Activated T-helper 9 cell treated with anti-CD3 and anti-CD28 coated beads, Interleukin-2, amount 50 U/mL, for 16 hours (primary cell): ENCODE measurements at places on chromosomes 2 and 18.

DNA sequence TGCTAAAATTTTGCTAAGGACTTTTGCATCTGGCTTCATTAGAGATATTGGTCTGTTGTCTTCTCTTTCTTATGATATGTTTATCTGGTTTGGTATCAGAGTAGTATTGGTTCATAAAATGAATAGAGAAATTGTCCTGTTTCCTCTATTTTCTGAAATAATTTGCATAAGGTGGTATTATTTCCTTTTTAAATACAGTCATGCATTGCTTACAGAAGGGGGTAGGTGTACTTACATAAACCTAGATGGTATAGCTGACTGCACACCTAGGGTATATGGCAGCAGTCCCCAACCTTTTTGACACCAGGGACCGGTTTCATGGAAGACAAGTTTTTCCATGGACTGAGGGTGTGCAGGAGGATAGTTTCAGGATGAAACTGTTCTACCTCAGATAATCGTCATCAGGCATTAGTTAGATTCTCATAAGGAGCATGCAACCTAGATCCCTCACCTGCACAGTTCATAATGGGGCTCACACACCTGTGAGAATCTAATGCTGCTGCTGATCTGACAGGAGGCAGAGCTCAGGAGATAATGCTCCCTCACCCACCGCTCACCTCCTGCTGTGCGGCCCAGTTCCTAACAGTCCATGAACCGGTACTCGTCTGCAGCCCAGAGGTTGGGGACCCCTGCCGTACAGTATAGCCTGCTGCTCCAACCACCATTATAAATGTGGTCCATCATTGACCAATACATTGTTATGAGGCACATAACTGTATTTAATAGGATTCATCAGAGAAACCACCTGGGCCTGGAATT, 189.2 kb downstream of the FAM210A start:
- no peak for DNase-seq

GRCh38 chr2:24115057-24115456, 8.1 kb downstream of the PFN4 start:
- no peak for DNase-seq

- no peak for DNase-seq
Measured at GRCh38 chr18:8657873-8658470, 47.4 kb upstream of the MTCL1 start.

- no peak for DNase-seq
Measured at GRCh38 chr2:36290306-36290856, 65.2 kb upstream of the CRIM1 start.

DNA sequence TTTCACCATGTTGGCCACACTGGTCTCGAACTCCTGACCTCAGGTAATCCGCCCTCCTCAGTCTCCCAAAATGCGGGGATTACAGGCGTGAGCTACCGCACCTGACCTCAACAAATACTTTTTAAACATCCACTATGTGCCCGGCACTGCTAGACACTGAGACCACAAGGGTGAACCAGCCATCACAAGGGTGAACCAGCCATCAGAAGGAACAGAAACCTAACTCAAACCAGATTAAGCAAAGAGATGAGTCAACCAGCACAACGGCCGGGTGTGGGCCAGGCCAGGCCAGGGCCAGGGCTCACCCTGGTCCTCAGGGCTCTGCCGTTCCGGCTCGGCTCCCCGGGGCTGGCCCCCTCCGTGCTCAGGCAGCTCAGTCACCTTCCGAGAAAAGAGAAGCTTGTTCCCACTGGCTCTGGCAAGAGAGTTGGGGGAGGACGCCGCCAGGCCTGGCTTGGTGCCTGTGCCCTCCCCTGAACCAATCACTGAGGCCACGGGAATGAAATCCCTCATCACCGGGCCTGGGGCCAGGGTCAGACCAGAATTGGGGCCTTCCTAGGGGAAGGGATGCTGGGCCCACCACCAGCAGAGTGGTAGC, 4.4 kb downstream of the TEX44 start:
- no peak for DNase-seq

DNA sequence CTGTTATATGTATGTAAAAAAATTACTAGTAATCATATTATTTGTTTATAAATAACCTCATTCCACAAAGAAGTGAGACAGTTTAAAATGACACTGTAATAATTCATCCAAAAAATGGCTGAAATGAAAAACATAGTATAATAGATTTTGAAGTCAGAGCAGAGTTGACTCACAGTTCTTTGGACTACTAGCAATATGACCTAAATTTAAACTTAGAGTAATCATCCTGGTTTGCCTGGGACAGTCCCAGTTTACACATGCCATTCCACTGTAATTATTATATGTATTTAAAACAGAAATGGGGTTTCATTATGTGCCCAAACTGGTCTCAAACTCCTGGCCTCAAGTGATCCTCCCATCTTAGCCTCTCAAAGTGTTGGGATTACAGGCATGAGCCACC, 48.3 kb downstream of the CCDC88A start:
- DNase-seq = no peak

DNA sequence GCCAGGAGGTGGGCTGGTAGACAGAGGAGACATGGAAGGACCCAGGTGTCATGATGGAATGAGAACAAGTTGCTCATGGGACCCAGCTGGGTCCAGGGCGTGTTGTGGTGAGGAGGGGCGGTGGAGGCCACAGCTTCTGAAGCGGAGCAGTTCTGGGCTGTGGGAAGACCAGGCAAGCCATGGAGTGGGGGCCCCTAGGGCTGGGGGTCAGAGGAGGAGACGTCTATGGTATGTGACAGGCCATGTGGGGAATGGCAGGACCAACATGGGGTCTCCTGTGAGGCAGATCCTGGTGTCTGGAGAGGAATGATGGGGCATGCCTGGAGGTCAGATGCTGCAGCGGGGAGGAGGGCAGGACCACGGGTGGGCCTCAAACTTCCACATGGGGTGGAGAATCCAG, 16.9 kb downstream of the MYO7B start:
- no peak for DNase-seq

DNA sequence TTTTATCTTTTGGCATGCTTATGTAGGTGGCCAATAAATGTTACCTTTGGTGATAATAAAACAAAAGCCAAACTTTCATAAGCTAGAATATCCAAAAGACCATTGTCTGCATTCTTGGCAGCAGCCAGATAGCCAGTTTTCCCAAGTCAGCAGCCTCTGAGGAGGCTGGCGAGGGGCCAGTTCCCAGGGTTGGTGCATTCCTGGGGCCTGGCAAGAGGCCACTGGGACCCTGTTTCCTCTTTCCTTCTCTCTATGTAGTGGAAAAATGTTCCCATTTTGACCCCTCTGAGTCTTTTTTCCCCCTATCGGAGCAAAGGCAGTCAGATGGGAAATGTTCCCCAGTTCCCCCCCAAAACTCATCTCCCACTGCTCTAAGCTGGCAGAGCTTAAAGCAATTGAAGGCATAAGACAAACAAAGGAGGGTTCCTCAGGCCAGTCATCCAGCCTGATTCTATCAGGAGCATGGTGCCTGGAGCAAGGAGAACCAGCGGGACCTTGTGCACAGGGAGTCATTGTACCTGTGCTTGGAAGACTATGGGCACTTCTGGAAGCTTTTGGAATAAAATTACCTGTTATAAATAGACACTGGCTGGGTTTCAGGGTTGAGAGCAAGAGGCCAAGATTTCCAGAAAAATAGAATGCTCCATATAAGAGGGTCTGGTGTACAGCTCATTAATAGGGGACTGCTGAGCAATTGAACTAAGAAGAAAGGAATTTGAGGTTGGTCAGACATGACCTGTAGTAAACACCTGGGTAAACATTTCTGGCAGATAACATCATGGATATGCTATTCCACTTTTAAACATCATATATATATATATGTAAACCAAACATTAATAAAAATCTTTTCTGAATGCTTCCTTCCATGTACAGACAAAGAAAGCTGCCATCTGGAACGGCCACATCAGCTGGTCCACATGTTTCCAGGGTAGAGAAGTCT, 63.4 kb downstream of the NCKAP5 start:
- DNase-seq = no peak

DNA sequence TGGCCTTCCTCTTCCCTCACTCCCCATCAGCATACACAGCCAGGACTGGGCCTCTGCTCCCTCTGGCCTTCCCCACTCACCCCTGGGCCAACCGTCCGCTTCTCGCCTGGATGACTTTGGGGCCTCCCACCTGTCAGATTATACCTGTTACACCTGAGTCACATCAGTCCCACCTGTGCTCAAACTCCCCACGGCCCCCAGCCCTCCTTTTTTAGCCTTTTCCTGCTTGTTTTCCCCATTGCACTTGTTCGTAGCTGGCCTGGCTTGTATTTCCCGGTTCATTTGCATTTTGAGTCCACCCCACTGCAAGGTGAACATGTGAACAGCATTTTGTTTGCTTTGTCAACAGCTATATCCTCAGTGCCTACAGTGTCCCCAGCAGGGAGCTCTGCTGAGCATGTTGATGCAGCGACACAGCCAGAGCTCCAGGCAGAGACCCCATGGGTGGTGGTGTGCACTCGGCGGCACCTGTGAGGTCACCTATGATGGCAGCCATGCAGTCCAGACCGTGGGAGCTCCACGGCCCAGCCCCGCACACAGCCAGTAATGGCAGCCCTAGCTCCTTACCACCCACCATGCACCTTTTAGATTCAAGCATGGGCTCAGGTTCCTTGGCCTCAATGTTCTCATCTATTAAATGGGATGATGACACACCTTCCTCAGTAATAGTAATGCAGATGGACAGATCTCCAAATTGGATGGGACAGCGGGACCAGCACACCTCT, 276.4 kb upstream of the HS6ST1 start:
- no peak for DNase-seq

DNA sequence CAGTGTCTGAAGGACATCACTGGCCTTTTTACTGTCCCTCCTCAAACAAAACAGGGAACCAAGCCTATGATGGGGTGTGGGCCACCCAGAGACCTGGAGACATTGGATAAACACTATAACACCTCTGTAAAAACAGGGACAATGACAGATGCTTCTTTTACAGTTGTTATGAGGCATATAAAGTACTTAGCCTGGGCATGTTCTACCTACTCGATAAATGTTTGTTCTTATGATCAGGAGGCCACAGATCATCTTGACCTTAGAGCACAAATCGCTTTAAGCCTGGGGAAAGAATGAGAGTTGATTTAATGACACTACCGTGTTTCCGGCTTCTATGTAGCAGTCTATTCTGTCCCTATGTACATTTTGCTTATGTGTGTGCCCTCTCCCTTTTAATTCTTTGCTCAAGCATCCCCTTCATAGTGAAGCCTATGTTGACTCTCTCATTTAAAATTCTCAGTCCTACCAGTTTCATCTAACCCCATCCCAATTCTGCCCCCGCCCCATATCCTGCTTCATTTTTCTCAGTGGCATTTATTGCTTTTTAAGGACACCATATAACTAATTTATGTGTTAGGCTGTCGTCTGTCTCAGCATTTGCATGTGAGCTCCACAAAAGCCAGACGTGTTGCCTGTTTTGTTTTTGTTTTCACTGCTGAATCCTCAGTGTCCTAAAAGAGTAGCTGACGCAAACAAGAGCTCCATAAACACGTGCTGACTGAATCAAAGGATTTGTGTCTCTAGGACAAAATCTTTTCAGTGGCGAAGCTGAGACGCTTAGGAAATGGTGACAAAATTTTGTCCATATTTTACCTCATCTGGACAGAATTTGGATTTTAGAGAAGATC, 182.3 kb upstream of the ST6GAL2 start:
- no peak for DNase-seq

- no peak for DNase-seq
Measured at GRCh38 chr2:191247381-191248057, 2.3 kb downstream of the MYO1B start.

DNA sequence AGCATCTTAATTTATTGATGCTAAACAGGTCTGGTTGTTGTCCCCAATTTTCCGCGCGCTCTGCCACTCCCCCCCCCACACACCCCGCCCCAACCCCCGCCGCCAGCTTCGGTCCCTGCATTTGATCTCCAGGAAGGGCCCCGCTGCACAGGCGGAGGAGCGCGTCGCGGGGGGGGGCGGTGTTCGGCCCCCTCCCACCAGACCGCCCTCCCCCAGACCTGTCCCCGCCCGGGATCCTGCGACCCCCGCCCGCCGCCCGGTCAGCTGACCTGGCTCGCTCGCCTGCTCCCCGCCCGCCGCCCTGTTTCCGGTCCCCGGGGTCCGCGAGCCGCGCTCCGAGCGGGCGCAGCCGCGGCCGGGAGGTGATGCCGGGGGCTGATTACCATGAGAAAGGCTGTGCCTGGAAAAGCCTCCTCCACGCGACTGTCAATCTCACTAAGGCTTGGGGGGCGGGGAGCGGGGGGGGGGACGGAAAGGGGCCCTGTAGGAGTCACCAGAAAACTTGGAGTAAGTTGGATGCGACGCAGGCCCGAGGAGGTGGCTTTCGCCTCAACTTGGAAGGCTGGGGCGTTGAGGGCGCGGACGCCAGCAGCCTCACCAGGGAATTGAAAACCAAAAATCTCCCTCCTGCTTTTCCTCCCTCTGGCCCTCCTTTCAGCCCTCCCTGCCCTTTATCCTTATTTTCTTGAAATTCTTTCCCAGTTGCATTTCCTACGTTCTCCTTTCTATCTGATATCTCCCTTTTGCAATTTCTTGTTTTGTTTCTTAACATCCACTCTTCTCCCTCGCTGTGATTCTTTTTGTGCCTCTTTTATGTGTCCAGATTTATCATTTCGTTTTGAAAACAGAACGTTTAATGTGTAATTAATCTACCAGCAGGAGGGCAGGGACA, 4.4 kb upstream of the ZEB2 start:
- no peak for DNase-seq

- peak; percentile 24 for DNase-seq
Measured at GRCh38 chr2:20326163-20326780, 24.4 kb downstream of the PUM2 start.

GRCh38 chr2:186099826-186100225, 361.2 kb downstream of the FSIP2 start:
- no peak for DNase-seq

GRCh38 chr18:617970-618504, 21.2 kb downstream of the CLUL1 start:
- DNase-seq = no peak
